Cortex of kidney (tissue), 1 donor: ENCODE measurements at places on chromosomes 7 and 10.

GRCh38 chr7:138919911-138920310, 61.3 kb downstream of the KIAA1549 start:
- DNase-seq, result no peak

GRCh38 chr10:48612236-48612943, 7.5 kb upstream of the ARHGAP22 start:
- no peak for DNase-seq

GRCh38 chr7:4818000-4818794, 42.8 kb downstream of the AP5Z1 start:
- DNase-seq, result no peak

- no peak for DNase-seq
Observed at GRCh38 chr7:30165590-30165989, 30.8 kb downstream of the MTURN start.

DNA sequence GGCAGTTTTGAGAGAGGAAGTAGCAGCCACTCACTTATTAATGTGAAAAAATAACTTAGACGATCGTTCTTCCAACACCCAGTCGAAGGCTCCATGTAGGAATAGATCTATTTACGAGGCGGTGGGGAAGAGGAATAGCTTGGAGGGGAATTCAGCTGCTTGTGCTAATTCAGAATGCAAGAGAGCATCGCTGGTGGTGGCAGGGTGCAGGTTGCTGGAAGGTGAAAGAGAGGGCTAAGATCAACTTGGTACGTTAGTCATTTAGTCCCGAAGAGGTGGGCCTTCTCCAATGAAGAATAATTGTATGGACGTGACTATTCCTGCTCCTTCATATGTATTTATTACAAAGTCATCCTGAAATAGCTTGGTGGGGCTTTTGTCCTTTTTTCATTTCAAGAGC, 98.5 kb downstream of the SEC23IP start:
- no peak for DNase-seq

- no peak for DNase-seq
Observed at GRCh38 chr7:55527307-55527706, 45.0 kb downstream of the VOPP1 start.

- no peak for DNase-seq
Observed at GRCh38 chr10:110868981-110869380, 2.7 kb upstream of the PDCD4 start.

DNA sequence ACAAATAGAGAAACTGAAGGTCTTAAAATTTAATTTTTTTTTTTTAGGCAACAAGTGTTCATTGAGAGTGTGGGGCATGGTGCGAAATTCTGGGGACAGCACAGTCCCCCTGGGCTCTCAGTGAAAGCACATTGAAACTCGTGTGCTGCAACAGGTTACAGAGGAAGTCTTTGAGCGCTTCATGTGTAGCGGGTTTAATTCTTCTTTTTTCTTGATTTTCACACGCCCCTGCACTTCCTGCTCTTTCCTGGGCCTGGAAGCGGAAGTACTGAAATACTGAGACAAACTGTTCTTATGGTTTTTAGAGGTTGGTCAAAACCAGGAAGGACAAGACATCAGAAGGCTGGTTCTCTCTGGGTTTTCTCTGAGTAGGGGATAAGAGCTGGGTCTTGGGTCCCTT, 203.5 kb downstream of the PTEN start:
- DNase-seq, result no peak

DNA sequence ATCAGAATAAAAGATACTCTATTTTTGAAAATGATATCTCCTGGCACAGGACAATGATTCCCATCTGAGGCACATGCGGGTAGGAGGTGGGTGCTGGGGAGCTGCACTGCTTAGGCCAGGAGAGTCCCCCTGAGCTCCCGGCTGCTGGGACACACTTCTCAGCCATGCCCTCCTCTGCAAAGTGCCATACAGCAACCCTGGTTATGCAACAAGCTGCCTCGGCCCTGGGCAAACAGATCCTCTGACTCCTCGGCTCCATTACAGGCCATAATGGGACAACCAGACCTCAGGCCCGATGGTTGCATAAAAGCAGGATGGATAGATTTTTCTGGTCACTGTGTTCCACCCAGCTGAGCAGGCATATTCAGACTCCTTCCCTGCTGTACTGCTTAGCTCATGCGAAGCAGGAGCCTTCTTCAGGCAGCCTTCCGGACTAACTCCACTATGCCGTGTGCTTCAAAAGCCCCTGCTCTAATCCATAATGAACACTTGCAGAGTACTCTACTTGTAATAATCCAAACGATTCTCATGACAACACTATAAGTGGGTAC, 6.5 kb upstream of the LEP start:
- DNase-seq, result no peak

DNA sequence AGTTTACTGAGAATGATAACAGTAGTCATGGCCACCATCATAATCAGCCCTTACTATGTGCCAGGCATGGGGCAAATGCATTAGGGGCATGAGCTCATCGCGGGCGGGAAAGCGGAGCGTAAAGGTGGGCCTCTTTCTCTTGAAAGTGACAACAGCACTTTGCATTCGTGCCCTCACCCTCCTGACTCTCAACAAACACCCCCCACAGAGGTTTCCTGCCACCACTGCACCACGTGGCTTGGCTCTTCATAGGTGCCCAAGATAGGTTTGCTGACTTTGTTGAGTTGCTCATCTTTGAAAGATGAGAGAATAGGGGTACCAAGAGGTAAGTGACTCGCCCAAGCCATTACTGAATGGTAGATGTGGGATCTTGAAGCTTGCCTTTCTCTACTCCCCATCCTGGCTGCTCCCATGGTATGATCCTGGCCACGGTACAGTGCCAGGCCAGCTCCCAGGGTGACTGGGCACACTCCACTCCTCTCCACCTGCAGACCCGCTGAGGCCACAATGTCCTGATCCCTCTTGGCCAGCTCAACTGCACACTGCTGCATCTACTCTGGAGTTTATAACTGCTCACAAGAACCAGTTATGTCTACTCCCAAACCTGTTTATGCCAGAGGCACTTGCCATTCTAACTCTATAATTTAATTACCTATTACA, 26.0 kb downstream of the SLIT1 start:
- no peak for DNase-seq

DNA sequence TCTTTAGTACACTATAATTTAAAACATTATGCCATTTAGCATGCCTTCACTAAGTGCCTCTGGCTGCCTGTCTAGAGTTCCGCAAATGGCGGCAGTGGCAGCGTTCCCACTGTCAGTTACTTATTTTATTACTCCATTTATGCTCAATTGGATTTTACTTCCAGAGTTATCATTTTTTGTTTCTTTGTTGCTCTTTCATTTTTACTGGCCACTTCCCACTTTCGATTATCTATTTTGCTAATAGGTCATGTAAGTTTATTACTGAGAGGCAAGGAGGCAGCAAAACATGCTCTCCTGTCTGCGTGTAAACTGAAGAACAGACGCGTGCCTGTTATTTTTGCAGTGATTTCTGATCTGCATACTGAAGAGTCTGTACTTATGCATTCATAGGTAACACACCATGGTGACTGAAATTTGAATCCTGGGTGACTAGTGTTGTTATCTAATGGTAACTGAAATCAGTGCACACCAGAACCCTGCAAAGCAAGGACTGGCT, 23.1 kb downstream of the KDM7A start:
- no peak for DNase-seq

DNA sequence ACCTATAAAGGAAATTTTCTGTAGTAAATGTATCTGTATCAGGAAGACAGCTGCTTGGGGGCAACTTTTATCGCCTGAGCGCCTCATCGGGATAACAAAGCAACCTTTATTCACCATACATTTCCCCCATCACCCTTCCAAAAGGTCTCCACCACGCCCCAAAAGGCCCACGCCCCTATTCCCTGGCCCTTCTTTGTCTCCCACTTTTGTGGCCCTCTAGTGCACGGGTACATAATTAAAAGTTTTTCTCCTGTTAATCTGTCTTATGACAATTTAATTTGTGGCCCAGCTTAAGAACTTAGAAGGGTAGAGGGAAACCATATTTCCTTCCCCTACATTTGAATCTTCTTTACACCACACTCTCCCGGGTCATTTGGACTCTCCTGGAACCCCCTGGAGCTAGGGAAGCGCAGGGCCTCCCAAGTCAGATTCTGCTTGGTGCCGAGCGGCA, 625 bp downstream of the RP9 start:
- DNase-seq, result no peak

- DNase-seq, result no peak
Observed at GRCh38 chr7:128909625-128910568, 612 bp downstream of the KCP start.

DNA sequence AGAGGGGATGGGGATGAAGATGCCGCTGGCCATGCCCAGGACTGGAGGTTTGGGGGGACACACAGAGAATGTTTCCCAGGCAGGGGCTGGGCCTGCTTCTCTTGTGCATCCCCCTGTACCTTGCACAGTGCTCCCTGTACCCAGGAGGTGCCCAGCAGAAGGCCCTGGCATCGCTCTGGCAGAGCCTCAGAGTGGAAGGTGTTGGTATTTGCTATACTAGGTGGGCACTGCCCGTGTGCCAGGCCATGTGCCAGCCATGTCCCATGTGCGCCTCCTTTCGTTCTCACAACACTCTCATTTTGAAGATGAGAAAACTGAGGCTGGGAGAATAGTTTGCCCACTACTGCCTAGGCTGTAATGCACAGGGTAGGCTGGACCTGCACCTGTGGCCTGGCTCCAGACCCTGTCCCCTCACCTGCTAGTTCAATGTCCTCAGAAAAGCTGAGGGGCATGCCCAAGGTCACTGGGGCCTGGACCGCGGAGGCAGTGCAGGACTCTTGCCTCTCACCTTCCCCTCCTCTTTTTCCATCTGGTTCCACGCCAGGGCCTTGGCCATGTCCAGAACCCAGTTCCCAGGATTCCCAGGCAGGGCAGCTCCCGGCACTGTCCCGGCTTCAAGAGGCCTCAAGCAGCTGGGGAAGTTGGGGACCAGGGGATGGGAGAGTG, 64.7 kb downstream of the GOLGA7B start:
- no peak for DNase-seq

DNA sequence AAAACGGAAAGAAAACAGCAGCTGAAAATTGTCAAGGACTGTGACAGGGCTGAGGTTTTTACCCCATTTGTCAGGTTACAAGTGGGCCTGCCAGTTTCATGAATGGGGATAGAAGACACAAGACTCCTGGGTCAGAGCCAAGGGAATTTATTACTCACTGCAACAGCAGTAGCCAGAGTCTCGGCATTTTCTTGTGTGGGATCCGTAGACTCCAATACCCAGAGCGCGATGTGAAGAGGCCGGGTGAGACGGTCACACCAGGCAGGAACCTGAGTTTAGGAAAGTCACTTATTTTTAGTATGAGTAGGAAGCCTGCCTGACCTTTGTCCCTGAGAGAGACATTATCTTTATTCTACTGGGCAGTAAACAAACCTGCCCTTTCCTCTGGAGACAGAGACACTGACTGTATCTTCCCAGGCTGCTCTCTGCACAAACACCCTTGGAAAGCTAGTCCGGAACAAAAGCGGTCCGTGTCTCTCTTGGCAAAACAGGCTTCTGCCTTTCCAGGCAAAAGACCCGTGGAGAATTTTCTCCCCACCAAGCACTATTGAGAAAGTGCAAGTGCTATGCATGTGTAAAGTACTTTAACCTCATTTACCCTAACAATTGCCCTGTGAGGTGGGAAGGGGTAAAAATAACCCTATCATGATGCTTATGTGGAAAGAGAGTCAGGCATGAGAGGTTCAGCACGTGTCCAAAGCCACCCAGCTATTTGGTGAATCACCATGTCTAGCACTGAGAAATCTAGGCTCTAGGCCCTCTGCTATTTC, 58.4 kb downstream of the JCAD start:
- DNase-seq, result no peak

DNA sequence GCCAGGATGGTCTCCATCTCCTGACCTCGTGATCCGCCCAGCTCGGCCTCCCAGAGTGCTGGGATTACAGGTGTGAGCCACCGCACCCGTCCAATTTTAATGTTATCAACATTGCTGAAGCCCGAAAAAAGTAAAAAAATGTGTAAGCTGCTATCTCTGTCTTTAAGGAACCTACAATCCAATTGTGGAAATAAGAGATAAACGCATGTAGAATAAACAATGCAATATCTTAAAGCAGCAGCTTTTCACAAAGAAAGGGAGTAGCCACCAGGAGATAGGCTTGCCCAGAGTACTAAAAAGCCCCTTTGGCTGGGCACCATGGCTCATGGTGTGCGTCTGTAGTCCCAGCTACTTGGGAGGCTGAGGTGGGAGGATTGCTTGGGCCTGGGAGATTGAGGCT, 282.9 kb upstream of the LYZL1 start:
- no peak for DNase-seq

- DNase-seq, result no peak
Observed at GRCh38 chr7:80496586-80496985, 15.3 kb downstream of the GNAT3 start.

- no peak for DNase-seq
Observed at GRCh38 chr10:125773687-125774543, 1.7 kb downstream of the MMP21 start.

DNA sequence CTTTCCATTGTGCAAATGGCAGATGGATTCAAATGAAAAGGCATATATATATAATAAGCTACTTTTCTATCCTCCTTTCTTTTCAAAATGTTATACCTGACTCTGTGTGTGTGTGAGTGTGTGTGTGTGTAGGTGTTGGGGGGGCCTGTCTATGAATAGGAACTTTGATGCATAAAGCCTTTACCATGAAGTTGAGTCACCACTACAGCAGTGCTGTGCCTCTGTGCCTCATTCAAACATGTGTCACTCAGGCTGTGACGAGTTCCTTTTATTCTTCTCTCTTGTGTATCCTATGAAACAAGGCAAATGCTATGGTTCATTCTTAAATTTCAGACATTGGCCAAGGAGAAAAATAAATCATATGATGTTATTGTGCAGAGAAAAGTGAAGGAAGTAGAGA, 52.7 kb upstream of the DKK1 start:
- DNase-seq, result no peak

DNA sequence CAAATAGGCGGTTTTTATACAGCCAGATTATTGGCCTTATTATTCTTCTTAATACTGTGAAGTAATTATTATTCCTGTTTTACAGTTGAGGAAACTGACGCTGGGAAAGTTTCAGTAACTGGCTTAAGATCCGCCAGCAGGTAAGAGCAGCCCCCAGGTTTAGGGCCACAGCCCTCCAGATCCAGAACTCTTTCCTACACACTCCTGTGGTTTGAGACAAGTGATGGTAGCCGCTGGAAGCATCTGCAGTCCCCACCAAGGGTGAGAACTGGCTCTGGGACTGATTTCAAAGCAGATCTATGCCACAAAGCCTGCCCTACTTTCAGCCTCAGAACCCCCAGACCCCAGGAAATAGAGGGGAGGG, 3.0 kb upstream of the UNC5B start:
- DNase-seq, result no peak

DNA sequence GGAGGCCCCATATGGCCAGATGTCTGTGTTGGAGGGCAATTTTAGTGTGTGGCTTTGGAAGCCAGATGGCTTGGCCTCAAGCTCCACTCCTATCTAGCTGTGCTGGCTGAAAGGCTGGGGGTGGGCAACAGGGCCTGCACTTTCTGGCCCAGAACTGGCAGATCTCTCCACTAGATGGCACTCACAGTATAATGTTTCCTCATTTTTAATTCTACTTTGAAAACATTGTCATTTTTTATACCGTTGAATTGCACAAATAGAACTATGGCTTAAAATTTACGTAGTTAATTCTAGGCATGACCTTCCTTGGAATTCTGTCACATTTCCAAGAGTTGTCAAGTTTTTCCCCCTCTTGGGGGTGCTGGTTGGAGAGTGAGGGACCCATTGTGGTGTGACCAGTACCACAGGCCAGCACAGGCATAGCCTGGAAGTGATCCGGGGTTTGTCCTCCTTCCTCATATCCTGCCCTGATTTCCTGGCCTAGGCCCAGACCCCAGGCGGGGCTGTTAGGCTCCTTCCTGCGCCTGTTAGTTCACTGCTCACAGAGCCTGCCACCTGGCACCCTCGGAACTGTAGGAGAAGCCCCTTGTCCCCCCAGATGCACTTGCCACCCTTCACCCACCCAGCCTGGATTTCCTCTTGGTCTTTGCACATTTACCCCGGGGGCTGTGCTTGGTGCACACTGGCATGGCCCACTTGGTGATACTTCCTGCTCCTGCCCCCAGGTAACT, 52.8 kb downstream of the ARHGAP22 start:
- no peak for DNase-seq
